ENCODE measurements at places on chromosomes 2 and 18. TPM values are rescaled to one million over a fixed set of nuclear protein-coding genes. Genes with fewer than 3 reads are reported as not detected.

- no peak for DNase-seq
Measured at GRCh38 chr2:16755442-16755841, 89.8 kb upstream of the CYRIA start.

- DNase-seq, result no peak
Measured at GRCh38 chr2:6309415-6310255, 556.1 kb downstream of the CMPK2 start.

COMMD1 gene
- 36.8 TPM for total RNA-seq

GRCh38 chr2:219213486-219214071, 5.2 kb downstream of the ABCB6 start:
- DNase-seq, result no peak

- no peak for DNase-seq
Measured at GRCh38 chr18:573385-573784, 6.8 kb upstream of the CETN1 start.

DNA sequence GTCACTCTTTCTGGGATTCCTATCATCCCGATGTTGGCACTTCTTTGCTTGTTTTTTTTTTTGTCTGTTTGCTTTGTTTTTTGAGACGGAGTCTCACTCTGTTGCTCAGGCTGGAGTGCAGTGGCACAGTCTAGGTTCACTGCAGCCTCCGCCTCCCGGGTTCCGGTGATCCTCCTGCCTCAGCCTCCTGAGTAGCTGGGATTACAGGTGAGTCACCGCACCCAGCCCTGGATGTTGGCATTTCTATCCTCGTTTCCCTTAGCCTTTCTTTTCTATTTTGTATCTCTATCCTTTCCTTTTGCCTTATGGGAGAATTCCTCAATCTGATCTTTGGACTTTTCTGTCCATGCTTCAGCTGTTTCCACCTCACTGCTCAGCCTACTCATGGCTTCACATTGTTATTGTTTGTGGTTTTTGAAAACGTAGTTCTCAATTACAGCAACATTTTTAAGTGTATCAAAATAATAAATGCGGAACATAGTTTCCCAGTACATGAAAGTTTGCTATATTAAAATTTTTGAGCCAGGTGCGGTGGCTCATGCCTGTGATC, 62.1 kb upstream of the ZNF516 start:
- no peak for DNase-seq

DNA sequence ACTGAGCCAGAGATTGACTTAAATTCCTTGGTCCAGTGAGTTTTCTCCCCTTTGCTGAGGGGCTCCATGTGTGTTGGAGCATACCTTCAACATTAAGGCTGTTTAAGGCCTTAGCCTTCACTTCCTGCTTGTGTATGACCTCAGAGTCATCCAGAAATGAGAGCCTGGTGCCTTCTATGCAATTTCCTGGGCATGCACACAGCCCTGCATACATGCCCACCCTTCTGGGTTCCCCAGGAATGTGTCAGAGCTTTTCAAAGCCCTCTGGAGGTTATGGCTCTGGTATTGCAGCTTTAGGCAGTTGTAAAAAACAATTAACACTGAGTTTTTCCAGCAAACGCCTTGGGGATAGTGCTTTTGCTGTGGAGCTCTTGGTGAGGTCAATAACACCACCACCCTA, 16.7 kb downstream of the IL1R1 start:
- DNase-seq, result no peak

- no peak for DNase-seq
Measured at GRCh38 chr18:34821669-34822210, 111.6 kb downstream of the DTNA start.

RFTN2 gene
- not detected for total RNA-seq

- DNase-seq, result no peak
Measured at GRCh38 chr2:157364257-157364974, 38.8 kb upstream of the ERMN start.

DNA sequence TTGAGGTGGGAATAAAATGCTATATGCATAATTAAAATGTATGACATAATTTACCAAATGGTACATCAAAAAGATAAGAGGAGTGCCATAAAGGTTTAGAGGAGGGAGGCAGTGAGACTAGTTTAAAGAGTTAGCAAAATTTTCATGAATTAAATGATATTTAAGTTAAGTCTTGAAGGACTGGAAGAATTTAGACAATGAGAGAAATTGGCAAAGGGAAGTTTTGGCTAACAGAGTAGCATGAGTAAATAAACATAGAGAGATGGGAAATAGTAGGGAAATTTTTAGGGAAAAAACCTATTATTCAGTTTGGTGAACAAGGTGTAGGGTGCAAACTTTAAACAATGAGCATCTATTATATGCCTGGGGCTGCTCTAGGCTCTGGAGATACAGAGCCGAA, 68.8 kb downstream of the CAVIN2 start:
- no peak for DNase-seq

DNA sequence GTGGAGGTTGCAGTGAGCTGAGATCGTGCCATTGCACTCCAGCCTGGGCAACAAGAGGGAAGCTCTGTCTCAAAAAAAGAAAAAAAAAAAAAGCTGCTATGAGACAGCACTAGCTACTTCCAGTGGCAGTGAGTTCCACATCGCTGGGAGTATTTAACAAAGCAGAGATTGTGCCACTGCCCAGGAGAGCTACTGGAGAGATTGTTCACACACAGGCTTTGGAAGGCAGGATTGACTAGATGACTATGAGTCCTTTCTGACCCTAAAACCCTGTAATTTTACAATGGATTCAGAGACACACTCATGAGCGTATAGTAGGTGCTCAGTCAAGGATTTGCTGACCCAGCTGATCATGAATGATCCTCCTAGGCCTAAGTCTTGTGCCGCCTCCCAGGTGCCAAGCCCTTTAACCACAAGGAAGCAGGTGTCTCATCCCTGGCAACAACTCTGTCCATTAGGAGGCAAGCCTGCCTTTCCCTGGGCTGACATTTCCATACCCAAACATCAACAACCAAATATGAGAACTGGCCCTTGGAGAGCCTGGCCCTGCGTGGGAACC, 45.0 kb upstream of the ODC1 start:
- DNase-seq, result no peak

GRCh38 chr2:42810971-42811811, 18.8 kb upstream of the HAAO start:
- no peak for DNase-seq

GRCh38 chr18:58640428-58640805, 11.5 kb upstream of the ALPK2 start:
- DNase-seq, result no peak

GRCh38 chr2:14292964-14293363, 339.6 kb upstream of the LRATD1 start:
- DNase-seq, result no peak

GRCh38 chr2:224968051-224968450, 74.2 kb downstream of the DOCK10 start:
- no peak for DNase-seq

DNA sequence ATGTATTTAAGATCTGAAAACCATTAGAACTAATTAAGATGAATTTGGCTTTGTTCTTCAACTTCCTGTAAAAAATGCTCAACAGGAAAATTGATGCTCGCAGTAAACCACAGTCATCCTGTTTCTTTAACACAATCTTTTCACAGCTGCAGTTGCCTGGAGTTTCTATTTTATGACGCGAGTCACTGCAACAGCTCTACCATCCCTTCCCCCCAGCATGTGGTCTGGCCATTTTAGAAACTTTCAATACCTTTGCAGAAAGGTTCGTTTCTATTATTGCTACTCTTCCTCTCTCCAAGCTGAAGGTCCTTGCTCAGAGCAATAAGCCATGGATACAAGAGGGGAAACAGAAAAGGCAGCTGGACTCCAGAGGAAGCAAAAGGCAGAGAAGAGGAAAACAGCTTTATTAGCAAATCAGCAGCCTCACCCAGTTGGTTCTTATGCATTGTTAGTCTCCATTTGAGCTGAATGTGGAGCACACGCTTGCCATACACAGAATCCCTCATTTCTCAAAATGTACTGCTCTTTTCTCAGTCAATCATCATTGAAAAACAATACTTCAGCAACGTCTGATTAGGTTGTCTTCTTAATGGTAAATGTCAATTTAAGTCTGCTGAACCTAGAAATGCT, 3.9 kb downstream of the WIPF1 start:
- DNase-seq, result no peak

DNA sequence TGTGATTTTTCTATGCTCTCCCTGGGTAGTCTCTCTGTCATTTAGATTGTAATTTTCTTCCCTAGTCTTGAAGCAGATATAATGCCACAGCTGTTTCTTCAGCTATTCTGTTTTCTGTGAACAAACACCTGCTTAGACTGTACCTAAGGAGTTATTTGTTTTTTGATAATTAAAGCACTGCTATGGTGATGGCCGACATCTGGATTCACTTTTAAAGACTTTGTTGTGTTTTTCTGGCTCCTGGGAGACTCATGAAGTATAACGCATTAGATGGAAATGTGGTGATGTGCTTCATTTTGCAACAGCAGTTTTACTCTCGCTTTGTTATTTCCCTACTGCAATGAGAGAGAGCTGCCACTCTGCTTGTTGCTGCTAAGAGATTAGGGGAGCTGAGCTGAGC, 15.7 kb upstream of the C2orf69 start:
- DNase-seq, result no peak

DNA sequence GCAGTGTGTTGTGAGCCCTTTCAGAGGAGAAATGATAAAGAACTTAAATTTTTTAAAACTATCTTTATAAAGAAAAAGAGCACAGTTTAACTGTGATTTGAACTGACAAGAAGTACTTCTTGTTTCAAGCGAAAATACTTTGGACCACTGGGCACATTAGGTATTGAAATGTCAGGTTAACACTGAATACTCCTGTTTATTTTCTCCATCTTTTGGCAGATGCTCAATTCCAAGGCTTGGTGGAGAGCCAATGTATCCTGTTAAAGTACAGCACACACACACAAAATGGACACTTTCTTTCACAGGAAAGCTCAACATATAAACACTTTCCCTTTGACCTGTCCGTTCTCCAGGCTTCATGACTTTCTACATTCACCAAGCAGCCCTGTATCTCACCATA, 32.6 kb upstream of the SP3 start:
- DNase-seq, result no peak

DNA sequence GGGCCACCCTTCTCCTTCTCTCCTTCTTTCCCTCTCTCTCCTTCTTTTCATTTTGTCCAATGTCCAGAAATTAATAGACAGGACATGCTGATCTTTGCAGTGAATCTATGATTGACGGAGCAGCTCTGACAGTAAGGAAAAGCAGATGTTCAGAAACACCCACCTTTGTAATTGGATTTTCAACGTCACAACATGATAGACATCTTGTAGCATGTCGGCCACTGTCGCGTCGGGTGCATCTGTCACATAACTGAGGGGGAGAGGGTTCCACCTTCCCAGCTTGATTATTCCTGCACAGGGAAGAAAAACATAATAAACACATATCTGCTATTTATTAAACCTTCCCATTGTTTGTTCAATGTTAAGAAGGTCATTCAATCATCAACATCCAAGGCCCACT, 76.2 kb downstream of the SATB2 start:
- DNase-seq, result no peak

GRCh38 chr18:30929718-30930117, 112.8 kb downstream of the DSC3 start:
- DNase-seq, result no peak

OSR1 gene
- total RNA-seq, result not detected

DNA sequence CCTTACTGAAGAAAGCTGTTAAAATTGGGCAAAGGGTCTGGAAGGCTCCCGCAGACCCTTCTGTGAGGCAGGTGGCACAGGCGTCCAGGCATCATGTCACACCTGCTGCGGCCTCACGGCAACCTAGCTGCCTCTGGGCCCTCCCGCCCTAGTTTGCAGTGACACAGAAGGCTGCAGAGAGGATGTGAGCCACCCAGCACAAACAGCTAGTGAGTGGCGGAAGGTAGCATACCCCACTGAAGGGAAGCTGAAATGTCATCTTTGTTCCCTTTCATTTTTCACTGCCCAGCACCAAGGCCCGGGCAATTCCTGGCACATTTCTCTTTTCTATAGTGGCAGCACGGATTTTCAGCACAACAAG, 53.8 kb downstream of the TRAPPC12 start:
- no peak for DNase-seq

DNA sequence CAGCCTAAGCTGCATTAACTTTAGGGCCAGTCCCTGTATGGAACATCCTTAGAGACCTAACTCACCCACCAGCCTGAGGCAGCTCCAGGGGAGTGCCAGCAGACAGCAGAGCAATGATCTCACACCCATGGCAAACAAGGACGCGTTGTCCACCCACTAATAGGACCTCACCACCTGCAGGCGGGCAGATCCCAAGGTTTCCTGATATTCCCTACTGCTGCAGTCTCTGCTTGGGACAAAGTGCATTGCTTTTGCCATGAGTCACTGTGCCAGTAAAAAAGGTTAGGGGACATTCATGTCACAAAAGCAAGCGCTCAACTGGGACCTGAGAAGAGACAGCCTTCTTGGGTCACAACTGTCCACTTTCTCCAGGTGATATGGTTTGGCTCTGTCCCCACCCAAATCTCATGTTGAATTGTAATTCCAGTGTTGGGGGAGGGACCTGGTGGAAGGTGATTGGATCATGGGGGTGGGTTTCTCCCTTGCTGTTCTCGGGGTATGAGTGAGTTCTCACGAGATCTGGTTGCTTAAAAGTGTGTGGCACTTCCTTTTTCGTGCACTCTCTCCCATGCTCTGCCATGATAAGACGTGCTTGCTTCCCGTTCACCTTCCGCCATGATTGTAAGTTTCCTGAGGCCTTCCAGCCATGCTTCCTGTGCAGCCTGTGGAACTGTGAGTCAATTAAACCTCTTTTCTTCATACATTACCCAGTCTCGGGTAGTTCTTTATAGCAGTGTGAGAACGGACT, 160.2 kb downstream of the MIB1 start:
- DNase-seq, result no peak

- DNase-seq, result no peak
Measured at GRCh38 chr18:49869354-49869753, 56.0 kb upstream of the ACAA2 start.

GRCh38 chr18:27942706-27943105, 234.2 kb downstream of the CDH2 start:
- DNase-seq, result no peak

- DNase-seq, result no peak
Measured at GRCh38 chr2:181106229-181106628, 125.8 kb downstream of the UBE2E3 start.

- no peak for DNase-seq
Measured at GRCh38 chr18:2459886-2460285, 111.4 kb downstream of the METTL4 start.

GRCh38 chr2:228253752-228254151, 72.3 kb upstream of the SPHKAP start:
- no peak for DNase-seq

SP140 gene
- 330 TPM for total RNA-seq

DNA sequence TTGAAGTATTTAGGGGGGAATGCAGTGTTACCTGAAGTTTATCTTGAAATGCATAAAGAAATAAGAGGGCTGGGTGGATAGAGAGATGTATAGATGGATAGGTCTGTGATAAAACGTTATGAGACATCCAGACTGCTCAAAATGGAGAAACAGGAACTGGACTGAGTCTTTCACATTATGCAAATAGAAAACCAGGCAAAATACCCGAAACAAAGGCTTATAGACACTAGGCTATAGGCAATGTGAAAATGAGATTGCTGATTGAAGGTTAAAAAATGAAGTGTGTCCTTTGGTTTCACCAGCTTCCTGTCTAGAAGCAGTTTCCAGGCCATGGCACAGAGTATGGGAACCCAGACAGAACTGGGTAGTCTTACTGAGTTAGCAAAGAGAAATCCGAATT, 24.9 kb upstream of the SLC3A1 start:
- DNase-seq, result no peak

ABCG8 gene
- total RNA-seq, result not detected

CCBE1 gene
- not detected for total RNA-seq

RAB17 gene
- not detected for total RNA-seq

GRCh38 chr2:146853741-146854444, 990.9 kb upstream of the ACVR2A start:
- DNase-seq, result no peak

CNRIP1 gene
- not detected for total RNA-seq

GRCh38 chr18:65988386-65988785, 237.6 kb downstream of the CDH7 start:
- no peak for DNase-seq

RAX gene
- total RNA-seq, result not detected

Data from activated B cell treated with CpG ODN at 0.5 μM for 24 hours (primary cell).